Heart left ventricle (tissue), 16 donors: ENCODE measurements at places on chromosomes 12 and 14.
A peak's percentile ranks its signal among the peaks of the same experiment; 100 is the strongest.

DNA sequence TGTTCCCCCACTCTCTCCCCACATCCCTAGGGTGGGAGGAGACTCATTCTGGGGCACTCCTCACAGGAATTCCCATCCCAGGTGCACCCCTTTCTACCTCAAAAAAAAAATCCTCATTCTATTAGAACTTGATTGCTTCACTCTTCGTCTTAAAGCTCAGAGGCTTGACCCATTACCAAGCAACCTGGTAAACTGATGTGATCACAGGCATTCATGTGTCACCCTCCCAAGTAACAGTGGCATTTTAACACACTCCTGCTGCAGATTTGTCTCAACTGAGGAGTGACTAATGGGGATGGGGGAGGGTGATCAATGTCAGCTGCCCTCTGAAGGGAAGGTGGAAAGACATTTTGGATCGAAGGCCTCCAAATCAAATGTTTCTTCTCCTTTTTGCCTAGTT is 78.1 kb upstream of the PTHLH start:
- DNase-seq: no peak

DNA sequence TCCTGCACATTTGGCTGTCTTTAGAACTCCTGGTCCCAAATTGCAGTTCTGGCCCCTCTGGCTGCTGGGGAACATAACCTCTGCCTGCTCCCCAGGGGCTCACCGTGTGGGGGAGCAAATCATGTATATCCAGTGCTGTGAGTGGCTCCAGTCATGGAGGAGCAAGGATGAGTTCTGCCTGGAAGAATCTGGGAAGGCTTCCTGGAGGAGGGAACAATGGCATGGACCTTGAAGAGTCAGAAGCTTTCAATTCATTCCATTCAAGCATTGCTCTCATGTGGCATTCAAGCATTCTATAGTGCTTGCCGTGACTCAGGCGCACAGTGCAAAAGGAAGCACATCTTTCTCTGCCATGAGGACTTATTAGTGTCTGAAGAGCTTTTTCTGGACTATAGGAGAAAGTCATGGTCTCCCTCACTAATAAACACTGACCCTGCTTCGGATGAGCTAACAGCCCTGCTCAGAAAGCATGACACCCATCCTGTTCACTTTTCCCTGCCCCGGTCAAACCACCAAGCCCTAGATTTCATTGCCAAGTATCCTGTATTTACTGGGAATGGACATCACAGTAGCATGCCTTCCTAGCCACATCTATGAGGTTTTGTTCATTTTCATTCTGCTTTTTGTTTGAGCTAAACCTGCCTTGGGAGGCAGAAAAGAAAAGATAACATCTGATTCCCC is 3.5 kb downstream of the IFI27 start:
- DNase-seq: no peak

GRCh38 chr14:66234411-66234810 is 251.8 kb upstream of the CCDC196 start:
- no peak for DNase-seq

- no peak for DNase-seq
These were observed 7.8 kb upstream of the EP400 start for GRCh38 chr12:131941987-131942341.

DNA sequence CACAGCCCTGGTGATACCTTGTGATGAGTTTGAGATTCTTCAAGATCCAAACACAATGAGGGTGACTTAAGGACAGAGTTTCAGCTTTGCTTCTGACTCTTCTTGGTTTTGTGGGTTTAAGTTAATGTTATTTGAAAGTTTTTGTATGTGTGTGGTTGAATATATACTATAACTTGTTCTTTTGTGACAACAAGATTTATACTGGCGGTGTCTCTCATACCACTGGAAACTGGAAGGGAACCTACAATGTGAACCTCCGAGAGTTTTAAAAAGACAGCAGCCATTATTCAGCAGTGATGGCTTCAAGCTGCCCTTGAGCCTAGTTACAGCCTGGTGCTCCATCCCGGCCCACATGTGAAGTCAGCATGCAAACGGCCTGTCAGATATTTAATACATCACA is 87.9 kb upstream of the IGF1 start:
- no peak for DNase-seq

DNA sequence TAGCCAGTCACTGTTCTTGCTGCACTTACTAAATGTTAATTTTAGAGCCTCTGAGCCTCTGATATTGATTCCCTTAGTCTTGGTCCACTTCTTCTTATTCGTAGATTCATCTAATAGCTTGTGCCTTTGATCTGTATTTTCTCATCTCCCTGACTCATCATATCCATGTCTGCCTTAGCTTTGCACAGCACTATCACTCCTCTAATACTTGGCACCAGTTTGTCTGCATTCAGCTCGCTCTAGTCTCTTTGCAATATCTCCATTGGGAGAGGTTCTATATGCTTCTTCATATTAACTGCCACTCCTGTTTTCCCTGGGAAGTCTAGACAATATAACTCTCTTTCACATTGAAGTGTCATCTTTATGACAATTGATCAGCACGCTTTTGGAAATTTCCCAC is 68.5 kb upstream of the CSRP2 start:
- no peak for DNase-seq

- DNase-seq: peak; percentile 33
These were observed 226.9 kb upstream of the CRY1 start for GRCh38 chr12:107320033-107320928.

DNA sequence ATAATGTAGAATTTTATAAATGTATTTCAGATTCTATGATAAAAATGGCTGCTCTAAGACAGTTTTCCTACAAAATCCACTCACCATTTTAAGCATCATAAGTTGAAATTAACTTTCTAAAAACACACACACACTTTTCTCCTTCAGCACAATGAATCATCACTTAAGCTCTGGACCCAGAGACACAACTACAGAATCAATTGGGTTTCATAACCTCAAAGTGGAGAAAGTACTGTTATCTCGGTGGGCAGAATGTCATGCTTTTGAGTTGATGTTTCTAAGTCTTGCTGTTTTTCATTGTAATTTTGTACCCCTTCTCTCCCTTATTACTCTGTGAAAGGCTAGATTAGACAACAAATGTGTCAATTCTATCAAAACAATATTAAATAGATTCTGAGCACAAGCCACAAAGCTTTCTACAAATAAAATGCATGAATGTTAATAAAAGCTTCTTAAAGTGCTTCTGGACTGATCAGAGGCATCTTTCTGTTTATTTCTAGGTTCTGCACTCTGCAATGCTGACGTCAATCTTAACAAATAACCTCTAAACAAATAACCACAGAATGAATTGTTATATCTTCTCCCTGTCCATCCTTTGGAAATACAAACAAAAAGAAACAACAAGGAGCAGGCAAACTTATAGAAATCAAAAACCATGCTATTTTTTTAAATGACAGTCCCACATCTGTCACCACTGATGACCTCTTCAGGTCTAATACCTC is 8.2 kb downstream of the IPO8 start:
- DNase-seq: no peak

DNA sequence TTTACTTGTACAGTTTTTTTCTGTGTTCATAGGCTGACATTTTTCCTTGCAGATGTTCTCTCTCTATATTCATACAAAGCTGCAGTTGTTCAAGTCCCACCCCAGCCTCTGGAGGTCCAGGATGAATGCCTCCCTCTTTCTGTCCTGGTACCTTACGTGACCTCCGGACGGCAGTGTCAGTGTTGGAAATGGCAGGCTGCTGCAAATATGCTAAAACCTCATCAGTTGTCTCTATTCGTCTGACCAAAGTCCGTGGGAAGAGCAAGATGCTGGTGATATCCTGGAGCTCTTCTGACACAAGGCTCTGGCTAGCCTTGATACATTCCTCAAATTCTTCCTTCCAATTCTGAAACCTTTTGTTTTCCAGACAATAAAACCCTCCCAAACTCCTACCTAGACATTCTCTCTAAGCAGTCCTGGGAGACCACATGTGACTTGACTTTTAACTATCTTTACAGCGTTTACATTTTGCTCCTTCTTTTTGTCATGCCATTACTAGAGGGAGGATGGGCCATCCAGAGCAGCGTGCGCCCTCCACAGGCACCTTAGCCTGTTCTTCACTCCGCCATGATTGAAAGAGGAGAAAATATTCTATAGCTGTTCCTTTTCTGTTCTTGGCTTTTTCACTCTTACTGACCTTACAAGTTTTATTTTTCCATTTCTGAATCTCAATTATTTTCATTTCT is 143.6 kb downstream of the RGS6 start:
- no peak for DNase-seq

DNA sequence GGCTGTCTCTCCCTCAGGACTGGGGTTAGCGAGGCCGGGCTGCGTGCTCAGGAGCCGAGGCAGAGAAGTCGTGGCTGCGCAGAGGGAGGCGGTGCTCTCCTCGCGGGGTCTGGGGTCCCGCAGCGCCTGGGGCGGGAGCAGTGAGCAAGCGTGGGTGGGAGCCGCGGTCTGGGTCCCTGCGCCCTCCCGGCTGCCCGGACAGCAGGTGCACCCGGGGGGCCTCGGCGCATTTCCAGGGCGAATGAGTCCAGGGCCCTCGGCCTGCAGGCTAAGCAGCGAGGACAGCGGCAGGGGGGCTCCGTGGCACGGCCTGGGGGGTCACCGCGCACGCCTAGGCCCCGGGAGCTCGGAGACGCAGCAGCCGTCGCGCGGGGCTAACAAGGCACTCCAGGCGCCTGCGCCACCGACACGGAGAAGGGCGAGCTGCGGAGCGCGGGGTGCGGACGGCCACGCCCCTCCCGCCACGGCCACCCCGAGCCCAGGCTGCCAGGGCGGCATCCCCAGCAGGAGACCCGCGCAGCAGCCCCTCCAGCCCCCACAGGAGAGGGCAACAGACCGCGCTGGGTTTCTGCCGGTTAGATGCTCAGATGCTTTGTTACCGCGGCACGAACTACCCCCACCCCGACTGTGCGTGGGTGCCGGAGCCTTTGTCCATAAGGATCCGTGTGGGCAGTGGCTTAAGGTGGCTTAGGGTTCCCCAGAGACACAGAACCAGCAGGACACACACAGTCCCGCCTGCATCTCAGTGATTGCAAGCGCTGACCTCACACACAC is 117.7 kb upstream of the C14orf180 start:
- DNase-seq: no peak

DNA sequence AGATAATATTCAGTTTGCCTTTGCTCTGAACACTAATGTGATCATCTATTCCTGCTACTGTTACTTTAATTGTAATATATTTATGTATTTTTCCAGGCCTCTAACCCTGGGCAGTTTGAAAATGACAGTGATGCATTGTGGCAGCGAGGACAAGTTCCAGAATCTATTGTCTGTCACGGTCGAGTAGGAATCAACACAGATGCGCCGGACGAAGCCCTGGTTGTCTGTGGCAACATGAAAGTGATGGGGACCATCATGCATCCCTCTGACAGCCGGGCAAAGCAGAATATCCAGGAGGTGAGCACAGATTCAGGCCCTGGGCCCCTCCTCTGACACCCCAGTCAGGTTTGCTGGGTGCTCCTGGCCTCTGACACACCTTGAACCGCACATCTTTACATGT is 78.5 kb downstream of the MYRFL start:
- DNase-seq: no peak

DNA sequence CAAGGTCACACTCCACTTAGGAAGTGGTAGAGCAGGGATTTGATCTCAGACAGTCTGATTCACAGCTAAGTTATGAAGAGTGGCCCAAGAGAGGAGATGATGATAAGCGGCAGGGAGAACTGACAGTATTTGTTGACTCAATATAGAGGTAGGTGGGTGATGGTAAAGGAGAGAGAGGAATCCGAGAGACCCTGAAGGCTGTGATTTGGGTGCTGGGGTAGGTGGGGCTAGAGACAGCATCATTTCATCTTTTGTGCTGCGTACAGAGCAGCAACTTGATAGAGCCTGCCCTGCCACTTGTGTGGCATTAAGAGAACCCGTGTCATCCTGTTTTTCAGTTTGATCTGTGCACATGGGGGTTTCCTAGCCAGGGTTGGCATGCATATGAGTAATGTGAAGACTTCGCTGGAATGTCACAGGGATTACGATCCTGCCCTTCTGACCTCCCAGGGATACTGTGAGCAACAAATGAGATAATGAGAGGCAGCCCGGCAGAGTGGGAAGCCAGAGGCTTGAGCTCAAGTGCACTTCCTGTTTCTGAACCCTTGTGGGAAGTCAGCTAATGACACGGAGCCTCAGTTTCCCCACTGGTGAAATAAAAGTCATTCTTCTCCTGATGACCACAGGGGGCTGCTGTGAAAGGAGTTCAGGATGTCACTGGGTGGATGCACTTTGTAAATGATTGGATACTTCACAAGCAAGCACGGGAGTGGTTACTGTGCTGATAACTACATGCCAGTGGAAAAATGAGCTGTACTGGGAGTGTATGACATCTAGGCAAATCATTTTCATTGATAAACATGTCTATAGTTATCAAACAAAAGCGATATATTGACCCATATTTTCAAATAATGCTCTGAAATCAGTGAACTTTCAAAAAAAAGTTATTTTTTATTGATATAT is 59.5 kb upstream of the IGF1 start:
- no peak for DNase-seq

GRCh38 chr12:57149245-57149900 is 2.0 kb upstream of the LRP1-AS start:
- peak; percentile 84 for DNase-seq

- DNase-seq: no peak
These were observed 188.8 kb downstream of the ESRRB start for GRCh38 chr14:76564471-76565422.

DNA sequence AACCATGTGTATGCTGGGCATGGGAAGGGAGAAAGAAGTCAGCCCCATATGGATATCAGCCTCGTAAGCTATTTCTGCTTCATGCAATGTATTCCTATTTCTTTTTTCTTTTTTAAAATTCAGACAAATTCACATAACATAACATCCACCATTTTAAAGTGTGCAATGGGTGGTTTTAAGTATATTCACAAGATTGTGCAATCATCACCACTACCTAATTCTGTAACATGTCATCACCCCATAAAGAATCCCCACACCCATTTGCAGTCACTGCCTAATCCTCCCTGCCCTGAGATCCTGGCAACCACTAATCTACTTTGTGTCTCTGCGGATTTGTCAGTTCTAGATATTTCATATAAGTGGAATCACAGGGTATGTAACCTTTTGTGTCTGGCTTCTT is 9.5 kb downstream of the POMT2 start:
- DNase-seq: no peak

GRCh38 chr12:132414634-132415326 is 75.2 kb upstream of the FBRSL1 start:
- peak; percentile 82 for DNase-seq

DNA sequence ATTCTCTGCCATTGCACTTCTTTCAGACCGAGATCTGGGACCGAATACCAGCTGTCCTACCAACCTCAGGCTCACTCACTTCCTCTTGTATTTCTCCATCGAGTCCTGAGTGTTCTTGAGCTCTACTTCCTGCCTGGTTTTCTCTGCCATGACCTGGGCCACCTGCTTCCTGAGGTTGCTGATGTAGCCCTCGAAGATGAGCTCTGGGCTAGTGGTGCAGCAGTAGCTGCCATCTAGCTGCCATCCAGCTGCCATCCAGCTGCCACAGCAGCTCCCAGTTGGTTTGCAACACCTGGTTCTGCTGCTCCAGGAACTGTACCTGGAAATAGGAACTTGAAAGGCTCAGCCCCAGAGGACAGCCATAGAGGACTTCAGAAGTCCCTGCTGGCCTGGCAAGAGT is 15.0 kb upstream of the KRT73 start:
- DNase-seq: no peak

- DNase-seq: peak; percentile 61
These were observed 121.7 kb downstream of the PPM1H start for GRCh38 chr12:62813031-62813829.

GRCh38 chr12:89999699-90000505 is 291.3 kb upstream of the ATP2B1 start:
- no peak for DNase-seq

- no peak for DNase-seq
These were observed 4.2 kb upstream of the AMN1 start for GRCh38 chr12:31732926-31733548.

- DNase-seq: peak; percentile 29
These were observed 908 bp upstream of the CDKL1 start for GRCh38 chr14:50397390-50398188.

GRCh38 chr14:96065661-96066459 is 26.7 kb downstream of the C14orf132 start:
- no peak for DNase-seq
